ENCODE measurements at places on chromosomes 12 and 14. TPM values are rescaled to one million over a fixed set of nuclear protein-coding genes. Genes with fewer than 3 reads are reported as not detected.
A peak's percentile ranks its signal among the peaks of the same experiment; 100 is the strongest.

DNA sequence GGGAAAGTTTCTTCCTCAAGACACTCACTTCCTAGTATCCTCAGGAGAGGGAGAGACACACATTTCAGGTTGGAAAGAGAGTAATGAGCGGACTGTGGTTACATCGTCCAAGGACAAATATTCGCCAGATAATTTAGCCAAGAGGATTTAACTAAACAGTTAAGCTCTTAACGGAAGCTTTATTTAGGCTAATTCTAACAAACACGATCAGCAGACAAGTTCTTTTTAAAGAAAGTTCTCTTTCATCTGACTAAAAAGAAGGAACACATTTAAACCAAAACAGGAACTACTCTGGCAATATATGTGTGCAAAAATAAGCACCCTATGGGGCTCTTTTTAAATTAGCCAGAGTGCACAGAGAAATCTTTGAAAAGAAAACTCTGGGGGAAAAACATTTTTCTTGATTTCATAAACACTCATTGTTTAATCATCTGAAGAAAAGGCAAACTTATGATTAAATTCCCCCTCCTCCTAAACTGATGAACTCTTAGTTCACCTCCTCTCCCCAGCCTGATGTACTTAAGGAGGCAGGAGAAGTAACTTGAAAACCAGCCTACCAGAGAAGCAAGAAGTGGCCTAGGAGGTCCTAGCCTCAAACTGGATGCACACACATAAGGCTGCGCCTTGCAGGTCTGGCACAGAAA is 13.3 kb upstream of the BTG1 start:
- no peak for DNase-seq

GRCh38 chr12:30152705-30153104 is 369.0 kb upstream of the TMTC1 start:
- DNase-seq = no peak

DNA sequence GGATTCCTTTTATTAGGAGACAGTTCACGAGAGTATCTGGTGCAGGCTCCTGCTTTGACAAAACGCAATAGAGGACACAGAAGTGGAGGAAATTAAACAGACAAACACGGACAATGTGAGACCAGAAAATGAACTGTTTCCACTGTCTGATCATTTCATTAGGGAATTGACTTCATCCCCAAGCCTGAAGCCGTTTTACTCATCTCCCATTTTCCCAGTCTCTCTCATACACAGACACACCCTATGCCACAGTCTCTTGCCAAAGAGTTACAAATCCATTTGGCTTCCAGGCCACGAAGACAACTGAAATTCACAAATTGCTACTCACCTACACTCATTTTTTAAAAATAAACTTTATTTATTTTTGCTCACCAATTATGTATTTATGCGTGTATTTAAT is 1087.8 kb upstream of the TMEM132C start:
- no peak for DNase-seq

DNA sequence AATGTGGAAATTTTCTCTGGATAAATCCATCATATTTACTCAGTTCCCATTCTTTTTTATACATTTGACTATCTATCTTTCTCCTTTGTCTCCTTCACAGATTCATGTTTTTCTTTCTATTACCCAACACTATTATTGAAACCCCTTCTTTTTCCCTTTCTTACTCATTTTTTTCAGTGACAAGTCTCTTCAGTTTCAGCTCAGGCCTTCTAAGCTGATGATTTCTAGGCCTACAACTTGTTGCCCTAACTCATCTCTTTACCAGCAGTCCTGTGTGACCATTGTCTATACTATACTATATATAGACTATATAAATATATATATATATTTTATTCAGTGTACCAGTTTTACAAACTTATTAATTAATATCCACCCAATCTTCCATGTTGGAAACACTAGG is 31.8 kb downstream of the SLC16A7 start:
- no peak for DNase-seq

GRCh38 chr12:88763536-88764100 is 183.3 kb upstream of the KITLG start:
- no peak for DNase-seq

DNA sequence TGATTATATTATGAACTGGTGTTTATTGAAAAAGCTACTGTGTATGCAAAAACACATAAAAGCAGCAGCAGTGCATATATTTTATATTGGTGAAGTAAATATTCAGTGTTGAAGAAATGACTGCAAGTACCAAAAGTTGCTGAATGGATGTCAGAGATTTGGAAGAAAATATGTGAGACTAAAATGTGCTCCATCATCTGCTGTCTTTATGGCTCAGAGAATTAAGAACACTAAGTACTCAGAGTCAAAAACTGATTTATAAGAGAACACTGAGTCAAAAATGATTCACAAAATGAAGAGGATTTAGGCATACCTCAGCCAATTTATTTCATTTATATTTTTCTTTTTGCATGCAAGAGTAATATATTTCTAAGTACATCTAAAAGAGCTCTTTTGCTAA is 86.3 kb upstream of the PDZRN4 start:
- DNase-seq = no peak

- no peak for DNase-seq
These were observed 1.2 kb downstream of the NEK9 start for GRCh38 chr14:75125617-75126016.

DNA sequence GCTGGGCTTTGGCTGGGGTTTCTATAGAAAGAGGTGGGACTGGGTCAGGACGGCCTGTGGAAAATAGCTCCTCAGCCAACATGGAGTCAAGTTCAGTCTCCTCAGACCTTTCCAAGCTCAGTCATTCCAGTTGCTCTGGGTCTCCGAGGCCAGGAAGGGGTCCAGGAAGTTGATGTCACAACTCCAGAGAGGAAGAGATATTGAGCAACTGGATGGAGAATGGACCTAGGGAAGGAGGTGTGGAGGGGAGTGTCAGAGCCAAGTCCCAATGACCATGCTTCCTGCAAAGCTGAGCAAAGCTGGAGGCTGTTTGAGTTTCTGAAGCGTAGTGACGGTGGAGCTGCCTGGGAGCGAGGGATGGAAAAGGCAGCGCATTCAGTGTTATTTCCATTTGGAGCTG is 86.1 kb downstream of the SLC24A4 start:
- no peak for DNase-seq

DNA sequence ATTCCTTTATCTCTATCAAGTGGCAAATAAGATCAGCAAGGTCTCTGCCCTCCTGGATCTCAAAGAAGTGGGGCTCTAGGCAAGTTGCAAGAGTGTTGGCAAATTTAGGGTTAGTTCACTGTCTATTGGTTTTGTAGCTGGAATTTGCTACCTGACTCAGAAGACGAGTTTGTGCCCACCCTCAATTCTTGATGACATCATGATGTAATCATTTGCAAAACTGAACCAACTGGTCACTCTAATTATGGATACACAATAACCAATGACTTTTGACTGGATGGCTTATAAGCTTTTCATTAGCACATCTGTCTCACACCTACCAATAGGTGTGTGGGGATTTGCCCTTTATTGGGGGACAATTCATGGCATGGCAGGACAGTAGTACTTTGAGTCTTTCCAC is 4.6 kb downstream of the TMEM233 start:
- DNase-seq = no peak

- no peak for DNase-seq
These were observed 86.0 kb downstream of the TPH2 start for GRCh38 chr12:72024613-72025012.

DNA sequence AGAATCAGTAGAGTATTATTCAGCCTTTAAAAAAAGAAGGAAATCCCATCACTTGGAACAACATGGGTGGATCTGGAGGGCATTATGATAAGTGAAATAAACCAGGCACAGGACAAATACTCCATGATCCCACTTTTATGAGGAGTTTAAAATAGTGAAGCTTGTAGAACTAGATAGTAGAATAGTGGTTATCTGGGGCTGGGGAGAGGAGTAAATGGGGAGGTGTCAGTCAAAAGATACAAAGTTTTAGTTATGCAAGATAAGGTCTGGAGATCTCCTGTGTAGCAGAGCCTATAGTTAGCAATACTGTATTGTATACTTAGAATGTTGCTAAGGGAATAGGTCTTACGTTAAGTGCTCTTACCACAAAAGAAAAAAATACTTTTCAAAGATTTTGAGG is 64.9 kb downstream of the RIC8B start:
- no peak for DNase-seq

Gene MYBPC1
- total RNA-seq = not detected

DNA sequence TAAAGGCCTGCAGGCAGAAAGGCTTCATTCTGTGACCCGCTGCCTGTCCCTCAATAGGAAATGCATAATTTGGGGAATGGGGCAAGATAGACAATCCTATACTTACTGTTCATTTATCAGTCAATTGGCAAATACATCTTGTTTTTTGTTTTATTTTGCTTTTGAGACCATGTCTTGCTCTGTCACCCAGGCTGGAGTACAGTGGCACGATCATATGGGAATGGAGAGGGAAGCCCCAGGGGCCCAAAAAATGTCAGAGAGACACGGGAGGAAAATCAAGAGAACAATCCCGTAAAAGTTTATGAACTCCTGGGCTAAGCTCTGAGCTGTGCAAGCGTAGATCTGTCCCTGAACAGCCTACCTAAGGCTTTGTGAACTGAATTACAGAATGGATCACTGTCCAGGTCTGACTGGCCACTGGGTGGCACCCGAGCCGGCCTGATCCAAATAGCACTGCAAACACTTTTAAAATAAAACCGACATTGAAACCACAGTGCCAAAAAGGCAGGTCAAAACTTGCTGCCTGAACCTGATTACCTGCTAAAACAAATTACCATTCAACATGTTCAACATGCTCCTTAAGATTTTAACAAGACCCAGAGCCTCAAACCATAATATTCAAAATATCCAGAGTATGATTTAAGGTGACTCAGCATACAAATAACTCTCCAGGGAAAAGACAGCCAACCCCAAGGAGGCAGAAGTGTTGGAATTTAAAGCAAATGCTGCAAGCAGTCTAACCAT is 11.8 kb downstream of the COPS7A start:
- peak; percentile 63 for DNase-seq

DNA sequence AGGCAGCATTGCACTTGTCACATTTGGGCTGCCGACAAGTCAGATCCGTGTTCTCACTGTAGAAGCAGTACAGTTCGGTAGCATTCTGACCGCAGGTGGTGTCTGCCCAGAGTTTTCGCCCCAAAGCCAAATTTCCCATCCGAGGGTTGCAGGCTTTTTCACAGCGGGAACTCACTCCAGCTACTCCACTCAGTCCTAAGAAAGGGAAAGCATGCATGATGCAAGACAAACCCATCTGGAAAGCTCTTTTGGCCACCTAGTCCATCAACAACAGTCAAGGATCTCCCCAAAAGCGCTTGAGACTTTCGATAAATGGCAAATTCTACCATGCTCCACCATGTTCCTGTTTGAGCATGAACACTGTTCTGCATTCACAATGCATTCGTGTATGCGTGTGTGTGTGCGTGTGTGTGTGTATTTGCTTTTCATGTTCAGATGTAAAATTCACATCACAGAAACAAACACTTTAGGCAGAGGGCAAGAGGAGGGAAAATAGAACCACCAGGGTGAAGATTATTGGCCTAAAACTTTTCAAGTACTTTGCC is 3.2 kb downstream of the NTN4 start:
- no peak for DNase-seq

Gene LRRC10
- total RNA-seq = not detected
